ENCODE measurements at places on chromosomes 12 and 14. TPM values are rescaled to one million over a fixed set of nuclear protein-coding genes. Genes with fewer than 3 reads are reported as not detected.

DTX1 gene
- total RNA-seq = not detected

JPH4 gene
- not detected for total RNA-seq

GUCY2C gene
- total RNA-seq = not detected

LRRK2 gene
- total RNA-seq = 7.0 TPM

TIGAR gene
- total RNA-seq = 9.3 TPM

DPY19L2 gene
- total RNA-seq = not detected

GRIN2B gene
- total RNA-seq = not detected

NAA30 gene
- total RNA-seq = 30.0 TPM

DHRS2 gene
- not detected for total RNA-seq

OR6C1 gene
- total RNA-seq = not detected

TCL1B gene
- not detected for total RNA-seq

CLMN gene
- 0.76 TPM for total RNA-seq

CLEC9A gene
- not detected for total RNA-seq

CLSTN3 gene
- 4.5 TPM for total RNA-seq

GON7 gene
- 16.5 TPM for total RNA-seq

SCN8A gene
- 13.8 TPM for total RNA-seq

PKP2 gene
- total RNA-seq = 0.13 TPM

GALNT16 gene
- total RNA-seq = 1.4 TPM

BDKRB1 gene
- total RNA-seq = 5.5 TPM

EID3 gene
- total RNA-seq = 9.0 TPM

C12orf56 gene
- 0.43 TPM for total RNA-seq

CMA1 gene
- total RNA-seq = not detected

TAC3 gene
- not detected for total RNA-seq

PIWIL1 gene
- not detected for total RNA-seq

GYS2 gene
- not detected for total RNA-seq

HOXC12 gene
- not detected for total RNA-seq

EMP1 gene
- 744 TPM for total RNA-seq

PLEKHG7 gene
- not detected for total RNA-seq

ESPL1 gene
- 8.5 TPM for total RNA-seq

YLPM1 gene
- 40.0 TPM for total RNA-seq

ASCL1 gene
- total RNA-seq = not detected

UTP20 gene
- total RNA-seq = 15.4 TPM

WNT1 gene
- total RNA-seq = not detected

SLC39A2 gene
- not detected for total RNA-seq

SMARCC2 gene
- total RNA-seq = 23.4 TPM

TAS2R7 gene
- not detected for total RNA-seq

BRF1 gene
- total RNA-seq = 27.0 TPM

ETNK1 gene
- total RNA-seq = 34.0 TPM

GLS2 gene
- not detected for total RNA-seq

KLRB1 gene
- total RNA-seq = not detected

DNAH10 gene
- 0.11 TPM for total RNA-seq

OR4Q2 gene
- not detected for total RNA-seq

FGFR1OP2 gene
- 37.2 TPM for total RNA-seq

TOMM20L gene
- total RNA-seq = not detected

ATF7 gene
- 10.5 TPM for total RNA-seq

KITLG gene
- 98.4 TPM for total RNA-seq

PTPN11 gene
- total RNA-seq = 71.5 TPM

M6PR gene
- 87.1 TPM for total RNA-seq

TPPP2 gene
- total RNA-seq = not detected
